ENCODE measurements at places on chromosomes 16 and 17.

DNA sequence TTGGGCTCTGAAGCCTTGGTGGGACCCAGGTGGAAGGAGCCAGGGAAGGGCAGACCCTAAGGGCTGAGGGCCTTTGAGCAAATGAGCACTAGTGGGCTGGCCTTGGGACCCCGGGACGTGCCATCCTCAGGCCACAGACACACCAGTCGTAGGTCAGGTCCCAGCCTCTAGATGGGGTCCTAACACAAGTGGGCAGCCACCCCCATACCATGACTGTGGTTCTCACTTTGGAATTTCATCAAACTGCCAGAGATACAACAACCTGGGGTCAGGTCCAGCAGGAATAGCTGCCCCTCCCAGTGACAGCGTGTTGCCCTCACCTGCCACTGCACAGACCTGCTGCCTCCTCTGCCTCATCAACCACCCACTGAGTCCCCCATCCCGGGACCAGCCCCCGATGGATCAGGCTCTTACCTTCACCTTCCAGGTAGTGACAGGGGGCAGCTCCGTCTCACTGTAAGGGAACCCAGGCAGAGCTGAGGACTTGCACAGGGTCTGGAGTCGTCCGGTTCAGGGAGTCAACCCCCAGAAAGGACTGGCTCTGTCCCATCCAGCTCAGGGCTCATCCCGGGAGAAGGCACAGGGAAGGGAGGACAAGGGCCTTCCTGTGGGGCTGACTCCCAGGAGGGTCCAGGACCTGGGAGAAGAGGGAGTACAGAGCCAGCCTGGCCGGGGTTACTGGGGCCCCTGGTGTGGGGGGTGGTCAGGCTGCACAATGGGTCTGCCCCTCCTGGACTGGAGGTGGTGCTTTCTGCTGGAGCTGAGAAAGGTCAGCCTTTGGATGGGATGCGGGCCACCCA is 40.0 kb downstream of the LGALS9 start:
- no peak for DNase-seq
- H3K36me3 ChIP-seq: no peaks in the 10 kb centered on the region
- no peaks in the 10 kb centered on the region for H3K4me1 ChIP-seq
- H3K4me3 ChIP-seq: no peak overlapping the region
- H3K27ac ChIP-seq: no peak overlapping the region

- no peak for DNase-seq
- peak overlapping the region; percentile 87 for H3K27ac ChIP-seq
- H3K36me3 ChIP-seq: peaks cover 57% of the 10 kb centered on the region
- H3K4me1 ChIP-seq: peaks cover 62% of the 10 kb centered on the region
- peak overlapping the region; percentile 93 for H3K4me3 ChIP-seq
These were observed 3.2 kb downstream of the TRIM25 start for GRCh38 chr17:56910509-56911235.

GRCh38 chr16:89315791-89316581 is 98.5 kb downstream of the ZNF778 start:
- peaks cover 3% of the 10 kb centered on the region for H3K36me3 ChIP-seq
- H3K27me3 ChIP-seq: no peaks in the 10 kb centered on the region
- peaks cover 87% of the 10 kb centered on the region for H3K4me1 ChIP-seq
- H3K4me3 ChIP-seq: peak overlapping the region; percentile 80
- peak overlapping the region; percentile 90 for H3K27ac ChIP-seq
- DNase-seq: peak; percentile 82

DNA sequence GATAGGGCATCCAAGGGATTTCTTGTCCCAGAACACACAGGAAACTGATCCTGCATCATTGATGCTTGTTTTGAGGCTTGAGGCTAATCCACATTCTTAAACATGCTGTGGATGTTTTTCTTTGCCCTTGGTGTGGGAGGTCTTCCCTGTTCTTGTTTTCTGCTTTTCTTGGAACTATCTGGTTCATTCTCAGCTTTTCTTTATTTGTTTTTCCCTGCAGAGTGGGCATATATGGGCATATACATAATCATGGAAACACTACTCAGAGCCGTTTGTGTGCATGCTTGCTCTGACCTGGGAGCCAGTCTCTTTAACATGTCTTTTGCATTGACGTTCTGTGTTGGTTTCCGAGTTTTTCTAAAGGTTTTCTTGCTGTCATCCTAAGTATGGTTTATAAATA is 300.0 kb downstream of the SNX29 start:
- H3K4me1 ChIP-seq: no peaks in the 10 kb centered on the region

GRCh38 chr16:67648764-67649407 is 3.9 kb downstream of the CARMIL2 start:
- H3K27ac ChIP-seq: no peak overlapping the region
- DNase-seq: no peak
- no peak overlapping the region for H3K4me3 ChIP-seq
- peaks cover 26% of the 10 kb centered on the region for H3K4me1 ChIP-seq

DNA sequence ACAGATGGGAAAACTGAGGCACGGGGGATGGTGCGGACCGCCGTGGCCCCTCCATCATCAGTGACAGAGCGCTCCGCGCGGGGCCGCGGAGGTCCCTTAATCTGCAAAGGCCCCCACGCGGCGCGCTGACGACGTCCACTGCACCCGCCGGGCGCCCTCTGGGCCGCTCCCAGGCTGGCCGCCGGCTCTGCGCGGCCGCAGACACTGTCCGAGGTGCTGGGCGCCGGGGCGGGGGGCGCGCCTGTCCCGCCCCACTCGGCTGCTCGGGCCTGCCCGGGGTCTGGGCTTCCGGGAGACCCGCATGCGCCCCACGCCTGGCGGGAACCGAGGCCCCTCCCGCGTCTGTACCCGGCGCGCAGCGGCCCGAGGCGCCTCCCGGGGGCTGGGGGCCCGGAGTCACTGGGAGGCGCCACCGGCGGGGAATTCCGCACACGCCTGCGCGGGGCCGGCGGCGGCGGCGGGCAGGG is 550 bp upstream of the RNF213 start:
- H3K4me3 ChIP-seq: peak overlapping the region; percentile 85
- H3K27me3 ChIP-seq: no peaks in the 10 kb centered on the region
- peaks cover 15% of the 10 kb centered on the region for H3K36me3 ChIP-seq
- H3K4me1 ChIP-seq: peaks cover 70% of the 10 kb centered on the region

- H3K27ac ChIP-seq: no peak overlapping the region
- no peak for DNase-seq
- peaks cover 17% of the 10 kb centered on the region for H3K27me3 ChIP-seq
- H3K4me3 ChIP-seq: no peak overlapping the region
These were observed 35.0 kb downstream of the ITGB3 start for GRCh38 chr17:47288531-47289116.

DNA sequence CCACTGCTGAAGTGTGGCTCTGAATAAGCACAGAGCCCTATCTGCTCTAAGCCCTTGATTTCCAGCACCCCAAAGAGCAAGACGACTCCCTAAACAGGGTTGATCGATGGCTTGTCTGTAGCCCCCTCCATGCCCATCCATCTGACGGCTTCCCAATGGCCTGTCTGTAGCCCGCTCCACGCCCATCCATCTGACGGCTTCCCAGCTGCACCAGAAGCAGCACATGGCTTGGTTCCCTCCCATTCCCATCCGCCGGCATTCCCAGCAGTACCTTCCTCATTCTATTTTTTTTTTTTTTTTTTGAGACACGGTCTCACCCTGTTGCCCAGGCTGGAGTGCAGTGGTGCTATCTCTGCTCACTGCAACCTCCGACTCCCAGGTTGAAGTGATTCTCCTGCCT is 64.5 kb downstream of the RBFOX3 start:
- no peaks in the 10 kb centered on the region for H3K27me3 ChIP-seq
- no peaks in the 10 kb centered on the region for H3K36me3 ChIP-seq
- no peaks in the 10 kb centered on the region for H3K4me1 ChIP-seq

Measured in activated T-cell treated with anti-CD3 and anti-CD28 coated beads, Interleukin-2, amount 50 U/mL, for 72 hours (primary cell).